Aorta (tissue), 5 donors: ENCODE measurements at places on chromosomes 16 and 17. TPM values are rescaled to one million over a fixed set of nuclear protein-coding genes. Genes with fewer than 3 reads are reported as not detected.

DNA sequence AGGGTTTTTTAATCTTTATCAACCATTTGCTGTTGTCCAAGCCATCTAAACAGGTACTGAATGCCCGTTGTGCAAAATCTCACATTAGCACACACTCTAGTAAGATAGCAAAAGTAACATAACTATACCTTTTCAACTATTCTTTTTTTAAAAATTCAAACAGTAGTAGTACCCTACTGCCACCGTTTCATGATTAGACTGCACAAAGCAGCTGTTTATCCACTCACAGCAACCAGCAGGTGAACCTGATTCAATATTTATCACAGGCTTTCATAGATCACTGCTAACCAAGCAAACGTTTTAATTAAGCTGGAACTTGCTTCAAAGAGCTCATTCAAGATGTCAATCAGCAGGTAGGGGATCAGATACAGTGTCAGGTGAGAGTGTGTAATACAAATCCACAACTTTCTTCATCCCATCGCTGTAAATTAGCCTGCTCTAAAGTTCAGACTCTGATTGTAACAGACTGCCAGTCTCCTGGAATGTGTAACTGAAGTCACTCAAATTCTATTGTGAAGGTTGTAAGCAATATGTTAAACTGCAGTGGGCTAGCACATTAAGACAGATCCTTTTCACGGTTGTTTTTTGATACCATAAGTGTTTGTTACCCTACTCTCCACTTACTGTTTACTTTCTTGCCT lies 47.3 kb downstream of the BRIP1 start:
- DNase-seq = no peak

- DNase-seq = peak; percentile 82
These were observed 924 bp downstream of the SMARCD2 start for GRCh38 chr17:63841350-63842172.

Gene OTOP2
- total RNA-seq = not detected

- no peak for DNase-seq
These were observed 5.7 kb upstream of the LPO start for GRCh38 chr17:58232707-58233156.

DNA sequence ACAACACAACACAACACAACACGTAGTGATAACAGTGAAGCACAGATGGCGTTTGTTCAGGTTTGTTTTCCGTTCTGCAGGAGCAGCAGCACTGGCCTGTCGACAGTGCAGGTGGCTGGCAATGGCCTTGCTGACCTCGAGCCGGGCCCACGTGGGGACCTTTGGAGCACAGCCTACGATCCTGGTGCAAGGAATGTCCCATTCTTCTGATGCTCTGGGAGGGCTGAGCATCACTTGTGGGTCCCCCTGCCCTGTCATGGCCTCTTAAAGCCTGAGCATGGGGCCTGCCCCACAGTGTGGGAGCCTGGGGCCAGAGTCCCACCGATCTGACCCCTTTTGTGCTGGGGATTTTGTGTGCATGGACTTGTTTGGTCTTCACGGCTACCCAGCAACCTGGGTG lies 6.8 kb downstream of the MAP2K3 start:
- DNase-seq = no peak

Gene TBC1D3C
- total RNA-seq = not detected

Gene KREMEN2
- not detected for total RNA-seq

DNA sequence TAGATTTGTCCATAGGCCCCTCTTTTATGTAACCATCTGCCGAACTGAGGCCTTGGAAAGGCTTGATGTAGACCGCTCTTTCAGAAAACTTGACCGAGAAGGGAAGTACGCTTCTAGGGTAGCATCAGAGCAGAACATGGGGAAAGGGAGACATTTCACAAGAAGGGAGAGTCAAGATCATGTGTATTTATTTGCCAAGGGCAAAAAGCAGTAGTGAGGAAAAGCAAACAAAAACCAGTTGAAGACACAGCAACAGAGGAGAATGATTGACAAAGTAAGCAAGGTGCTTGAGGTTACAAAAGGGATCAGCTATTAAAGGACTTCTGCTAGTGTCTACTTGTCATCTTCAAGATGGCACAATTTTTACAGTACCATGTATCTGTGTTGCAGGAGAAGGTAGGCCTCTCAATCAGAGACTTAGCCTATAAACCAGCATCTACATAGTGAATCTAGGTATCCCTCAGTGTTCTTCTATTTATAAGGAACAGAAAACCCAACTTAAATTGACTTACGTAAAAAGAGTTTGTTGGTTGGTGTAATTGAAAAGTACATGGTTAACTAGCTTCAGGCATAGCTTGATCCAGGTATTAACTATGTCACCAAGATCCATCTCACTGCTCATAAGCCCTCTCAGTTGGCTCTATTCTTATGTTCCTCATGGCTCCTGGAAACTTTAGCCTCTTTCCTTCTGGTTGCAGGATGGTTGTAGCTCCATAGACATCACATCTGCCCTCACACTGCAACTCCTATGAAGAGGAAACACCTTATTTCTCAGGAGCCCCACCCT lies 288.4 kb downstream of the IRX3 start:
- no peak for DNase-seq

- no peak for DNase-seq
These were observed 264.9 kb downstream of the FTO start for GRCh38 chr16:53968896-53969295.
